ENCODE measurements at places on chromosomes 5 and 9.

GRCh38 chr5:38079620-38080402, 178.5 kb upstream of the EGFLAM start:
- DNase-seq = no peak

DNA sequence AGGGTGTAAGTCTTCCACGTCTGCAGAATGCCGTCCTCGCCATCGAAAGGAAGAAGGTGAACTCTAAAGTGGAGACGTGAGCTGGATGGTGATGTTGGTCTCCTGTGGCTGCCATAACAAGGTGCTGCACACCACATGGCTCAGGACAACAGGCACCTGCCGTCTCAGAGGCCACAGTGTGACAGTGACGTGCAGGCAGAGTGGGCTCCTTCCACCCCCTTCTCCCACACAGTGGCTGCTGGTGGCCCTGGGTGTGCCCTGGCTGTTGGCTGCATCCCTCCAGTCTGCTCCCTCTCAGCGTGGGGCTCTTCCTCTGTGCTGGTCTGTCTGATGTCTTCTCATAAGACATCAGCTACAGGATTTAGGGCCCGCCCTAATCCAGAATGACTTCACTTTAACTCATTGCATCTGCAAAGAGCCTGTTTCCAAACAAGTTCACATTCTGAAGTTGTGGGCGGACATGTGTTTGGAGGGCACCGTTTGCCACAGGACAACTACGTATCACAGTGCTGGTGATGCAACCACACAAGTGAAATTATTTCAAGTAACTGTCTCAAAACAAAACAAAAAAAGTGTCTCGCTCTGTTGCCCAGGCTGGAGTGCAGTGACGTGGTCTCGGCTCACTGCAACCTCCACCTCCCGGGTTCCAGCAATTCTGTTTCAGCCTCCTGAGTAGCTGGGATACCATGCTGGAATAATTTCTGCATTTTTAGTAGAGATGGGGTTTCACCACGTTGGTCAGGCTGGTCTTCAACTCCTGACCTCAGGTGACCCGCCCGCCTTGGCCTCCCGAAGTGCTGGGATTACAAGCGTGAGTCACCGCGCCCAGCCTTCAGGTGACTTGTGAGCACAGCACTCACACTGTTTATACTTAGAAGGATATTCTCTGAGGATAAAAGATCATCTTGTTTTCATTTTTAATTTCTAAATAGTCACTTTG, 31.2 kb upstream of the CLPTM1L start:
- no peak for DNase-seq

- peak; percentile 66 for DNase-seq
These were observed 75.5 kb downstream of the PHAX start for GRCh38 chr5:126676195-126676624.

DNA sequence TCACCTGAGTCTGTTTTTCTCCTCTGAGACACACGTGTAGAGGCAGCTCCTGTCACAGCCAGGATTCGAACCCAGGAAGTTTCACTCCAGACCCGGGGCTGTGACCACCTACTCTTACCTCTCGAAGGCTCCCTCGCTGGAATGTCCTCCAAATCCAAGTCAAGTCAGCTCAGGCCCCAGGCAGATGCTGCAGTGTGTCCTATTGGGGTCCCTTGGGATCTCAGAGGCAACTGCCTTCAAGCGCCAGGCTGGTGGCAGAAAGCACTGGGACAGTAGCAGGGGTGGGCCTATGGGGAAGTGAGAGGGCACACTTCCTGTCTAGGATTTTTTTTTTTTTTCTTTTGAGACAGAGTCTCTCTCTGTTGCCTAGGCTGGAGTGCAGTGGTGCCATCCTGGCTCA, 762 bp upstream of the ST6GALNAC4 start:
- DNase-seq = no peak

- DNase-seq = no peak
These were observed 217.0 kb downstream of the PAPPA start for GRCh38 chr9:116370556-116370955.

GRCh38 chr5:110371011-110371724, 355.3 kb downstream of the TMEM232 start:
- DNase-seq = no peak

GRCh38 chr5:135391116-135391868, 7.7 kb downstream of the MACROH2A1 start:
- no peak for DNase-seq

DNA sequence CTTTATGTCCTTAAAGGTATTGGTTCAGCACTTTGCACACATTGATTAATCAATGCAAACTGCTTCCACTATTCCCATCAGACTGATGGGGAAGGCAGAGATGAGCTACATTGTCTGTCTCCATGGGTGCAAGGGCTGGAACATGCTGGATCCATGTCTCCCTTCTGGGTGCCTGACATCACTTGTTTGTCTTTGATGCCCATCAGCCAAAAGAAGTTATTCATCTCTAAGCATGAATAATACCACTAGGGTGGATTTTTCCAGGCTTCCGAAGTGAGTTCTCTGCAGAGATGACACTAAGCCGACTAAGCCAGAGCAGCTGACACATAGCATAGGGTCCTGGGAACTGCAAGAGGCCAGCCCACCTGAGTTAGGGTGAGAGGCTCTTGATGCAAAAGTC, 8.7 kb downstream of the FGF1 start:
- no peak for DNase-seq

- DNase-seq = no peak
These were observed 24.7 kb downstream of the DNAJA1 start for GRCh38 chr9:33049680-33050361.

DNA sequence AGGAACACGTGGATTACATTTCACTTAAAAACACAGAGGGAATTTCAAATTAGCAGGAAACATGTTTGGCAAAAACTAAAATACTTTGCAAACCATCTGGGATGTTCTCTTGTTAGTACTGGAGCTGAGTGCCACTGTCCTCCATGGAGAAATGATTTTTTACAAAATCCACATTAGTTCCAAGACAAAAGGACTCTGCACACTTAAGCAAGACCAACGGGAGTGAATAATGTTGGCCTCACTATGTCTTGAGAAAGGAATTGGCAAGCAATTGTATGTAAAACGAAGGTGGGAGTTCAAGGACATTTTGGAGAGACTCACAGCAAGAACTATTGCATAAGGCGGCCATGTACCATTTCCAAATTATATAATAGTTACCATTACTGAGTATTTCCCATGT, 547.5 kb downstream of the EBF1 start:
- no peak for DNase-seq

- no peak for DNase-seq
These were observed 56.4 kb downstream of the KIF4B start for GRCh38 chr5:155069961-155070360.

DNA sequence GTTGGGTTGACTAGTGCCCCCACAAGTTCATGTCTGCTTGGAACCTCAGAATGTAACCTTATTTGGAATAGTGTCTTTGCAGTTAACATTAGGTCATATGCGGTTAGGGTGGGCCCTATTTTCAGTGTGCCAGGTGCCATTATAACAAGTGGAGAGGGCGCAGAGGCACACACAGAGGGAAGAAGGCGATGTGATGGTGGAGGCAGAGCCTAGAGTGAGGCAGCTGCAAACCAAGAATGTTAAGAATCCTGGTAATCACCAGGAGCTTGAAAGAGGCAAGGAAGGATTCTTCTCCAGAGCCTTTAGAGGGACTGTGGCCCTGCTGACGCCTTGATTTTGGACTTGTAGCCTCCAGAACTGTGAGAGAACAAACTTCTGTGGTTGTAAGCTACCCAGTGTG, 10.9 kb downstream of the GPR107 start:
- DNase-seq = peak; percentile 37

GRCh38 chr9:81397481-81398381, 291.6 kb downstream of the TLE1 start:
- DNase-seq = no peak

DNA sequence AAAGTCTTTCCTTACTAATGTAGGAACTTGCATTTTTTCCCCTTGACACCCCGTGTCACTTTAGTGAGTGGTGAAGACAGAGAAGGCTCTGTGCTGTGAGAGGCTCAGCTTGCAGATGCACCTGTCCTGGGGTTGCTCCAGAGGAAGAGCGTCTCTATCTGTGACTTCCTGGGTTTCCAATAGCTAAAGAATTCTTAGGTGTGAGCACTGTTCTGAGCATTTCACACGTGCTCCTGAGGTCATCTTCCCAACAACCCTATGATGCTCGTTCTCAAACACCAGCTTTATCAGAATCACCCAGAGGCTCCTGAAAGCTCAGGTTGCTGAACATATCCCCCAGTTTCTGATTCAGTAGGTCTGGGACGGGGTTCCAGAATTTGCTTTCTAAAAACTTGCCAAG, 6.4 kb upstream of the CTSV start:
- no peak for DNase-seq

DNA sequence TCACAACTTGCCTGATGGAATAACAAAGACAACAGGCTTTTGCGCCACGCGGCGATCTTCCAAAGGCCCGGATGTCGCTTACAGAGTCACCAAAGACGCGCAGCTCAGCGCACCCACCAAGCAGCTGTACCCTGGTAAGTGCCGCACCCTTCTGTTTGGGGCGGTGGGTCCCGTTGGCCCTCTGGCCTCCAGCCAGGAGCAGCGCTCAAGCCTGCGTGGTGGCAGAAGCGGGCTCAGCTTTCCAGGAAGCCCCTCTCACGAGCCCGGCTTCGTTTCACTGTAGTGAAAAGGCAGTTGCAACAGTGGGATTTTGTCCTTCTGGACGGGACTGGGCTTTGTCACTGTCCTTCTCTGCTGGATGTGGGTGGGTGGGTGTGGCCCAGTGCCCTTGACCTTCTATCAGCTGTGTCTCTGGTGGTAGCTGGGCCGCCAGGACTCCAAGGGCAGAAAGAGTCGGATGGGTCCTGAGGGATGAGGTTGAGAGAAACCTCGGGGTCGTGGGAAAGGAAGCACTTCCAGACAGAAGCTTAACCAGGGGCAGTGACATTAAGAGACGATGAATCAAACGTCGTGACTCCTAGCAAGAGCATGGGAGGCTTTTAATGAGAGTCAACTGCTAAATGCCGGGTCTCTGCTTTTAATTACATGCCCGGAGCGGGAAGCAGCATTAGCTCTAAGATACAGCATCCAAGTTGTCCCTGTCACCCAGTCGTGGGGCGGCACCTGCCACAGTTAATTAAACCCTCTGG, 49.5 kb downstream of the COL5A1 start:
- no peak for DNase-seq

DNA sequence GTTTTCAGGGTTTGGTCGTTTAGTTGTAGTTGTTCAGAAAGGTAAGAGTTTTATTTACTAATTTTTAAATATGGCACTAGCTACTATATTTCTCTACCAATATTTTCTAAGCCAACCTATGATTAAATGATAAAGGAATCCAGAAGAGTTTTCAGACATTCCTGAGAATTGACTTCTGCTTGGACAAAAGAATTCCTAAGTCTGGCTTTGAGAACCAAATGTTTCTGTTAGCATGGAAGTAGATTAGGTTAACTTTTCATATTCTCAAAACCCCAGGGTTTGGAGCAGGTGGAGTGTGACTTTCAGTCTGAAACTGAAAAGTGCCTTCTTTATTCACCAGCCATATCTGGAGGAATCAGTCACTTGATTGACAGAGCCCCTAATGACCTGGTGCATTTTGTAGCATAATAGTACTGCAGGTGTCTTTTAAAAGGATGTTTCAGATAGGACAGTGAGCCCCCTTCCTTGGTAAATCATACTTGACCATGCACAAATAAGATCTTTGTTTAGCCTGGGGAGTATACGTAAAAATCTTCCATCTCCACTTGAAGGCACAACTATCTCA, 457.0 kb upstream of the ZNF462 start:
- DNase-seq = no peak

GRCh38 chr5:56302027-56302426, 68.9 kb upstream of the ANKRD55 start:
- no peak for DNase-seq

GRCh38 chr9:94084314-94084713, at the start of gene PTPDC1:
Gene PTPDC1, plus strand, starts transcription at chr9:94084464. Its CDS starts 67 bp downstream, at chr9:94084531.
- DNase-seq = peak; percentile 80

DNA sequence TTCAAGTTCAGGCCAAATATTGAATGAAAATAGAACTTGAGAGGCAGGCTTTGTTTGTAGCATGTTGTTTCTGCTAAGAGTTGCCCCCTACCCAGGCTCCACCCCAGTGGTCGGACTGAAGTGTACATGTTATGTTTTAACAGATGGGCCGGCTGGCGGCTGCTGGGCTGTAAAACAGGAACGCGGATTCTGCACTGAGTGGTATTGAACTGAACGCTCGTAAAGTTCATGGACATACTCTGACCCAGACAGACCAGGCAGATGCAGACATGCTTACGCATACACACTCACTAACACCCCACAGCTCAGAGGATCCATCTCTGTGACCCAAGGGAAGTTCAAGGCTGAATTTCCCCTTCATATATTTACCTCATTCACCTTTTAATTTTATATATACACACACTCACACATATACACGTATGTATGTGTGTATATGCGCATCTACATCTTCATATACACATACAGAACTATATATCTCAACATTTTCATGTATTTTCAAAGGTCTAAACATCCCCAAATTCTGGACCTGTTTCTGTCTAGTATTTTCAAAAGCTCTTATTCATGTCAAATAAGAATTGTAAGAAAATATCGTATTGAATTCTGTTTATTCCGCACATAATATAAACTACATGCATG, 1.4 kb downstream of the MARCHF3 start:
- no peak for DNase-seq

DNA sequence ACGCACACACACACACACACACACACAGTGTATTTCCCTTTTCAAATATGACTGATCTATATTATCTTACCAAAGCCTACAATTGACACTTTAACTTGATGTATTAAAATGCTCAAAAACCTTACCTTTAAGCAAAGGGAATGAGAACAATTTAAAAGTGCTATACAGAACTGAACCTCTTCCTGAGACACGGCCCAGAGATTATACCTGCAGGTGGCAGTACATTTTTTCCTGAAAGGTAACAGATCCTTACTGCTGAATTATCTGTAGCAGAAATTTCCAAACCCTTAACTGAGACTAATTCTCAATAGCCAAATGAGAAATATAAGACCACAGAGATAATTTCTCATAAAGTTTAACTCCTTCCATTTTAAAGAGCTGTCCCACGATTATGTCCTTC, 91.1 kb downstream of the MYO10 start:
- DNase-seq = no peak

GRCh38 chr5:163910226-163910625, 404.8 kb downstream of the MAT2B start:
- DNase-seq = no peak

GRCh38 chr9:114216081-114216480, 60.7 kb downstream of the COL27A1 start:
- no peak for DNase-seq
